ENCODE measurements at places on chromosomes 12 and 14.
A peak's percentile ranks its signal among the peaks of the same experiment; 100 is the strongest.

DNA sequence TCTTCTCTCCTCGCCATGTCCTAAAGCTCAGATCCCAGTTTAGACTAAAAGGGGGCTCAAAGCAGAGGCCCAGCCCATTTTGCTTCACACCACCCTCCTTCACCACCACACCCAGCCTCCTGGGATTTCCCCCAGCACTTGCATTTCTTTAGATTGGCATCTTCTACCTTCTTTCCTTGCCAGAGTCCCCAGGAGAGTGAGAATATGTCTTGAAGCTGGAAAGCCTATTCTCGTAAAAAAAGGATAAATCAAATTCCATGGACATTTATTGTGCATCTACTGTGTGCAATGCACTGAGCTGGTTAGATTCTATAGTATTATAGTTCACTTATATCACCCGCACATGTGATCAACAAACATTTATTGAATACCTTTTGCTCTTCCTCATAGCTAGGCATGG is 10.2 kb downstream of the FBXW8 start:
- DNase-seq, result no peak

DNA sequence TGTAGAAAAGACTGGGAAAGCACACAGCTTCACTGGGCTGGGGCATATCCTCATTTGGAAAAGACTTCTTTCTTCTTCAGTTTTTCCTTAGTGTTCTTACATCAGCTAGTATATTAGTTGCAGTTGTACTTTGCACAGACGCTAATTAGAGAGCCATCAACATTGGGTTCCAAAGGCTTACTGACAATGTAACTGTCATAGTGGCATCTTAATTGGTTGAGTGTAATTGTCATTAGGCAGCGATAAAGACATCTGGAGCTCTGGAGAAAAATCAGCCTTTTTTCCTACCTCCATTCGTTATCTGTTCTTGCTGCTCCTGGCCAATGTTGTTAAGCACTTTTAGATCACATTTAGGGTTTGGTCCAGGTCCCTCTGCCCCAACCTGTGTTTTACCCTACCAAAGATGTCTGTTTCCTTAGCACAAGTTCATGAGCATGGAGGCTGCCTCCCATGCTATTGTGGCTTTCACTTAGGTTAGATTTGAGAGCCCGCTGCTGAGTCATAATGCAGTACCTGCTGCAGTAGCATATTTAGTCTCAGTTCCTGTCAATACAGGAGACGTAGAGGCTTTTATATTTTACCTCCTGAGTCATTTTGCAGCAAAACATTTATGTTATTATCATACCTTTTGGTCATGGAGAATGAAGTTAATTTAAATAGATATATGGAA is 49.2 kb downstream of the FBXW8 start:
- DNase-seq, result peak; percentile 6

GRCh38 chr12:41142376-41142775 is 45.7 kb upstream of the PDZRN4 start:
- DNase-seq, result no peak

DNA sequence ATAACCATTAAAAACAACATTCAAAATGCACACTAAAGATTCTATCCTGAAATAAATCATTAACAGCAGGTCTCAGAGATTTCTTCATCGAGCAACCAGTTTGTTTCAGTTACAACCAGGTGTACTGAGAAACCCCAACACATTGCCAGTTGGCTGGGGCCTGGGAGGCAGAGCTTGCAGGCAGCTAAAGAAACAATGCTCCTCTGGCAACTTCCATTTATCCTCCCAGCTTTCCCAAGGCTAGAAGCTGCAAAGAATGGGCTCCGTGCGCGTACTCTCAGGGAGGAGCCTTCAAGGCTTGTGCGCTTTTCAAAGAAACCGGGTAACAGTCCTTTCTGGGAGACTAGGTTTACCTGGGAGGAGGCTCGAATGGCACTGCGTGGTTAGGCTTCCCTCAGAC is 181.6 kb downstream of the MSRB3 start:
- no peak for DNase-seq

DNA sequence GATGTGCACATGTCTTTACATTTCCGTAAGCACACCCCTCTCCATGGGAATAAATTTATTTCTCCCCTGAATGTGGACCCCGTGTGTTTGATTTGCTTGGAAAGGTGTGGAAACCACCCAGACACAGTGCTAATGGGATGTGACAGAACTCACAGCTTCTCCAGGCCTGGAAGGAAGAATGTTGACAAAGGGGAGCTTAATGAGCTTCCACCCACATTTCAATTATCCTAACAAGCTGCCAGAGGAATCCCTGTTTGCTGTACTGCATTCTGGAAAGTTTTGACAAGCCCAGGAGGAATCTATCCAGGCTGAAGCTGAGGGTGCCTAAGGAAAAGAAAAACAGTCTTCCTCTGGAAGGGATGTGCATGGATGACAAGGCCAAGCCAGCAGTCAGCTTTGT is 51.2 kb upstream of the CCDC60 start:
- no peak for DNase-seq

GRCh38 chr12:94819011-94819410 is 168.7 kb upstream of the TMCC3 start:
- DNase-seq, result no peak

GRCh38 chr14:36515105-36515593 is 4.9 kb downstream of the NKX2-1 start:
- DNase-seq, result no peak

Data from stimulated activated CD4-positive, alpha-beta T cell treated with anti-CD3 and anti-CD28 coated beads, Interleukin-4, amount 100 ng/mL, for 4 hours (primary cell).